ENCODE measurements at places on chromosomes 4 and X.

- DNase-seq: no peak
Observed at GRCh38 chr4:8745005-8745790, 126.4 kb downstream of the HMX1 start.

DNA sequence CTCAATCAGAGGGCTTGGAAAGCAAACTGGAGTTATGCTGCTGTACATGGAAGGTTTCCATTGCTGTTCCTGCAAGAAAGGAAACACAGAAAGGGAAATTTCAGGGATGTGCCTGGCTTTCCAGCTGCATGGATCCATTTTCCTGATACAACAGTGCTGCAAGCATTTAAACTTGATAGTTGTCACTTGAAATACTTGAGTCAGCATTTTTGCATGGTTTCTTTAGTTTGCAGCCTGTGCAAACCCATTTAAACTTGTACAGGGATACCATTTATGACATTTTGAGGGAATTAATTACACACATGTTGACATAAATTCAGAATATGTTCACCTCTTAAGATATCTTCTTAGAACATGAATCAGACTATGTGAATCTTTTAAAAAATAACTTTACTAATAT, 131.1 kb upstream of the RASGEF1B start:
- DNase-seq: no peak

- DNase-seq: no peak
Observed at GRCh38 chr4:150299816-150300215, 221.6 kb downstream of the DCLK2 start.

DNA sequence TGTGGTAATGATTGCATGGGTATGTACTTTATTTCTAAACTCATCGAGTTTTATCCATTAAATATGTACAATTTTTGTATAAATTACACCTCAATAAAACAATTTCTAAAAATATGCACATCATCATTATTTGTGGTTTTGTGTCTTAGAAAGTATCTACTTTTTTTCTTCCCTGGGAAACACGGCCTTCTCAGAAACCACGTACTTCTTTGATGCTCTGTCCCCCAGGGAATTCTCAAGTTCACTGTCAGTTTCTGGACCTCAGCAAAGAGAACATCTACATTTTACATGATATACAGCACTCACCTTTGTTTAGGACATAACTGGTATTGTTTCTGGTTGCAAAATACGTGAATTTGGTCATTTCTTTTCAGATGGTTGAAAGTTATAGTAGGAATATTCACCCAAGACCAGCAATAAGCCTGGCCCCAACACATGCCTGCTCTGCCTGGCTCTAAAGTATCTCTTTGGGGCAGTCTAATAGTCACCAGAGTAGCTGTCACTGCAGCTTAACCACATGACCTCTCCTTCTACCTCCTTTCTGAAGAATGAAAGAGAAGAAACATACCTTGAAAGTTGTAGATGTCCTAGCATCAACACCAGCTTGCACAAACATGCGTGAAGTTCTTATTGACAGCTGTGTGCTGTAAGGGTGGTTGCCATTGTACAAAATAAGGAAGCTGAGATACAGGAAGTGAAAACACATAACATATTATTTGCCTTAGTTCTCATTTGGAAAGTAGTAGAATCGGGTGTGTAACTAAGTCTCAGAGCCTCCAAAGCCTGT, 48.4 kb upstream of the SPANXN4 start:
- no peak for DNase-seq

DNA sequence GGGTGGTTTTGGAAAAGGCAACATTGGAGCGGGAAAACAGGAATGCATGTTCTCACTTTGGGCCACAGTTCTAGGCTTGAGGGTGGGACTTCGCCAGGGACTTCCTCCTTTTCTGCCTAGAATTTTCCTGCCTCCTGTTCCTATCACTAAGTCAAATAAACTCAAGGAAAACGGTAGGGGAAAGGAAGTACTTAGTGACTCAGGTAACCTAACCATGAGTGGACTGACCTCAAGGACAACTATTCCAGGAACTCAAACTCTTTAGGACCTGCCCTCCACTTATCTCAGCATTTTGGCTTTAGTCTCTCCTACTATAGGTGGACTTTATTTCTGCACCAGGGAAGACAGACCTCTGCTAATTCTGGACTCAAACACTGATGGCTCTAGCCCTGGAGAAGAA, 281.7 kb downstream of the ZNF674 start:
- DNase-seq: no peak

- DNase-seq: no peak
Observed at GRCh38 chr4:187258651-187259401, 535.2 kb upstream of the FAT1 start.

GRCh38 chr4:37453281-37453998, 208.9 kb downstream of the NWD2 start:
- DNase-seq: no peak

DNA sequence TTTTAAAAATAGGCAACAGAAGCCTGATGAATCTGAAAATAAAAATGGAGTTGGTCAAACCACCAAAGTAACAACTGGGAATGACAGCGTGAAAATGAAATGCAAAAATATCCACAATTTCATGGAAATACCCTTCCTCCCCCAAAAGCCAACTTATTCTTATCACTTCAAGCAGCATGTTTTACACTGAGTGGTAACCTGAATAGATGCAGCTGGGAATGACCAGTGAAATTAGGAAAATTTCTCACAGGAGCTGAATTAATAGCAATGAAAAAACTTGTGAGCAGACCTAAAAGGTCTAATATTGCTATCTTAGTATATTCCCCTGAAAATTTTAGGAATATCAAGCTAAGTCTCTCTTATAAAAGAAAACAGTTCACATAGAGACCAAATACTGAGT, 239.0 kb downstream of the PCDH18 start:
- no peak for DNase-seq

DNA sequence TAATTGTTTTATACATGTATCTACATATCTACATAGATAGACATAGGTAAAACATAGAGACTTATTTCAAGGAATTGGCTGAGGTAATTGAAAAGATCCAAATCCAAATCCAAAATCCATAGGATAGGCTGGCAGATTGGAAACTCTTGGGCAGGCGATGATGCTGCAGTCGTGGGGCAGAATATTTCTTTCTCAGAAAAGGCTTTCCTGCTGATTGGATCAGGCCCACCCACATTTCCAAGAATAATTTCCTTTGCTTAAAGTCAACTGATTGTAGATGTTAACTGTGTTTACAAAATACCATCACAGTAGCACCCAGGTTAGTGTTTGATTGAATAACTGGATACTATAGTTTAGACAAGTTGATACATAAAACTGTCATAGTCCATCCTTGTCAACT, 27.2 kb downstream of the STIM2 start:
- no peak for DNase-seq

GRCh38 chr4:53674903-53675302, 83.6 kb upstream of the LNX1 start:
- no peak for DNase-seq

- DNase-seq: peak; percentile 78
Observed at GRCh38 chr4:25908491-25908901, 5.5 kb upstream of the SMIM20 start.

- no peak for DNase-seq
Observed at GRCh38 chr4:106414366-106414765, 45.8 kb upstream of the GIMD1 start.

DNA sequence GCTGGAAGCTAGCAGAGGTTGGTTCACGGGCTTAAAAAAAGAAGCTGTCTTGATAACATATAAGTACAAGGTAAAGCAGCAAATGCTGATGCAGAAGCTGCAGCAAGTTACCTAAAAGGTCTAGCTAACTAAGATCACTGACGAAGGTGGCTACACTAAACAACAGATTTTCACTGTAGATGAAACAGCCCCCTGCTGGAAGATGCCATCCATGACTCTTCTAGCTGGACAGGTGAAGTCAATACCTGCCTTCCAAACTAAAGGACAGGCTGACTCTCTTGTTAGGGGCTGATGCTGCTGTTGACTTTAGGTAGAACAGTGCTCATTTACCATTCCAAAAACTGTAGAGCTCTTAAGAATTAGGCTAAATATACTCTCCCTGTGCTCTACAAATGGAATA, 99.5 kb downstream of the FBXW7 start:
- no peak for DNase-seq

GRCh38 chr4:151117371-151117962, 18.0 kb downstream of the RPS3A start:
- DNase-seq: peak; percentile 12

- no peak for DNase-seq
Observed at GRCh38 chr4:35697210-35697736, 547.0 kb downstream of the ARAP2 start.

DNA sequence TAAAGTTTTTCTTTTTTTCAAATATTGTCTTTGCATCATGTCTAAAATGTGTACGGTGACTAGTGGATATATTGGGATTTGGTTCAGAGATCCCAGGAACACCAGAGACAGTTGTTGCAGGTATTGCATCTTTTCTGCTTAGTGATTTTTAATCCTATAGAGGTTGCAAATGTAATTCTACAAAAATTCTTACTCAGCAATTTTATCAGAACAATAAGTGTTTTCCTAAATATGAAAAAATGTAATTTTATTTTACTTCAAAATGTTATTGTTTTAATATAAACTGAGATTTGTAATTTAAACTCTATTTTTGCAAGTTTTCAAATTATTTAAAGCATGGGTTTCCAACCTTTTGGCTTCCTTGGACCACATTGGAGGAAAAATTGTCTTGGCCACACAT, 8.2 kb downstream of the ZNF718 start:
- DNase-seq: no peak

GRCh38 chr4:160370046-160370445, 1267.2 kb downstream of the RAPGEF2 start:
- no peak for DNase-seq

DNA sequence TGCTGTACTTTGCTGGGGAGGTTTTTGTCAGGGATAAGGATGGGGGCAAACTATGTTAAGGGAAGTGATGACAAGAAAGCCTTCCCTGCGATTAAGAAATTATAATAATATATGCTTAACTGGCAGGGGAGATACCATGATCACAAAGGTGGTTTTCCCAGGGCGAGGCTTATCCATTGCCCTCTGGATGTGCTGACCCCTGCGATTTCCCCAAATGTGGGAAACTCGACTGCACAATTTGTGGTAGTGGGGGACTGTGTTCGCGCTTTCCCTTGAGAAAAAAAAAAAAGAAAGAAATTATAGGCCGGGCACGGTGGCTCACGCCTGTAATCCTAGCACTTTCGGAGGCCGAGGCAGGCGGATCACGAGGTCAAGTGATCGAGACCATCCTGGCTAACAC, 24.5 kb downstream of the SLC25A43 start:
- DNase-seq: no peak

Measured in H54 (cell line).